ENCODE measurements at places on chromosomes 4 and X.

GRCh38 chrX:136687457-136687856 is 39.5 kb downstream of the CD40LG start:
- DNase-seq = no peak

GRCh38 chr4:38318737-38319455 is 345.1 kb upstream of the KLF3 start:
- peak; percentile 56 for DNase-seq

- no peak for DNase-seq
These were observed 102.0 kb downstream of the RTL5 start for GRCh38 chrX:72029483-72030411.

DNA sequence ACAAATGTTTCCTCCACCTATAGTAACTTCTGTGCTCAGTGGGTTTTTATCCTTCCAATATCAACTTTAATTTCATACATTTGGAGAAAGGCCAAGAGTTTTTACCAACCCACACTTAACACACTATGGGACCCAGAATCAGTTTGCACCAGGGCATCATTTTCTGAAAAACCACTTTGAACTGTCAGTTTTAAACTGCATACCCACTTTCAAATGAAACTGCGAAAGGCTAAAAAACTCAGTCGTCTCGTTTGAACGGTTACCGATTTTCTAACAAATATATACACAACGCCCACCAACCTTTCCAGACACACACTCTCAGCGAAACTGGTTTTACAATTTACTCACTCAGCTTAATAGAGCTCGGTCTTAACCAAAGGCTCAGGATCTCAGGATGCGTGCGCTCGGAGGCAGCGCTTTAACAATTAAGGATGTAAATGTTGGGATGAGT is 376 bp downstream of the ABCG2 start:
- DNase-seq = no peak

- DNase-seq = no peak
These were observed 26.5 kb upstream of the HAND2 start for GRCh38 chr4:173556398-173557131.

All from activated gamma-delta T cell treated with Interleukin-2 at 50 U/mL for 16 hours (primary cell).